ENCODE measurements at places on chromosomes 3 and 15.

- no peak for DNase-seq
These were observed 8.0 kb upstream of the MORC1 start for GRCh38 chr3:109125902-109126301.

DNA sequence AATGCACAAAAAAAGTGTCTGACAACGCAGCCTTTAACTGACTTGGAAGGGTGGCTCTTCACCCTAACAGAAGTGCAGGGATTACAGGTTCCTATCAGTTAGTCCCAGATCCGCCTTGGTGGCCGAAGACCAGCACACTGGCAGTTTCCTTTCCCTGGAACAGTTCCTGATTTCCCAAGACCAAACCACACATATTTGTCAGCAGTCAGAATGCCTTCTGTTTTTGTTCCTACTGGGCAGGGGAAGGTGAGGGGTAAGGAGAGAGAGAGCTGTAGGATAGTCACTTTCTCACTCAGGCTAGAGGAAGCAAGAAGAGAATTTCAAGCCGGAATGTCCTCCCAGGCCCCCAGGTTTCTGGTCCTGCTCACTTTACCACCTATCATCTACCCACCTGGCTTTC, 9.2 kb downstream of the CXCR6 start:
- DNase-seq, result no peak

- DNase-seq, result no peak
These were observed 477.1 kb downstream of the EPHB1 start for GRCh38 chr3:135272026-135272669.

DNA sequence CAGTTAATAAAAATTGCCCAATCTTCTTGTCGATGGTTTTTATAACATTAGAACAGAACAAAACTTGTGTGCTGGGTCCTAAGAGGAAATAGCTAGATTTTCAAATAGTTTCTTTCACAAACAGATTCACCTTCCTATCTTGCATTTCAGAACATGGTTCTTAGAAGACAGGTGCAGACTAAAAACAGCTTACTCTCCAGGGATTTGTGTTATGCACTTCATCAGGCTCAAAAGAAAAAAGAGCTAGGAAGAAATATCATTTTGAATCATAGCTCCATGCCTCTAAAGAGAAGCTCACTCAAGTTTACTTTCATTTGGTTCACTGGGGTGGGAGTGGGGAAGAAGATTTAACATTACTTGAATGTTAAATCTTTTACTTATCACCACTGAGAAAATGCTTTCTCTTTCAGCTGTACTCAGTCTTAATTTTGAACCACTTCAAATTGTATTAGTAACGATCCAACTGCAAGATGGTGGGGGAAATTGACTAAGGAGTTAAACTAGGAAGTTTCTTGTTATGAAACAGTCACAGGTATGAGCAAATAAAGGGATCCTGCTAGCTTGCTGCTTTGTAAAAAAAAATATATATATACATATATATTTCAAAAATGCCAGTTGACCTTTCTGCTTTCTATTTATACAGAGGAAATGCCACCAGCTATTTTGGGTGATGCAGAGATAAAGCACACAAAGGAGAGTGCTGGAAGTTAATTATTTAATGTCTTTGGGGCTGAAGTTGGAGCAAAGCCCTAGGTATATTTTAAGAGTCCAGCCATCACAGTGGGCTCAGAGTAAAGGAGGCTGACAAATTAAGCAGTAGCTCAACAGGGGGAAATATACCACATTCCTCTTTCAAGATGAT, 28.3 kb upstream of the NUDT16 start:
- no peak for DNase-seq

- no peak for DNase-seq
These were observed 28.0 kb downstream of the PSTPIP1 start for GRCh38 chr15:77022646-77023575.

- no peak for DNase-seq
These were observed 443.0 kb upstream of the ADAMTS9 start for GRCh38 chr3:65130782-65131181.

GRCh38 chr3:35275768-35276167, 363.6 kb upstream of the ARPP21 start:
- no peak for DNase-seq

DNA sequence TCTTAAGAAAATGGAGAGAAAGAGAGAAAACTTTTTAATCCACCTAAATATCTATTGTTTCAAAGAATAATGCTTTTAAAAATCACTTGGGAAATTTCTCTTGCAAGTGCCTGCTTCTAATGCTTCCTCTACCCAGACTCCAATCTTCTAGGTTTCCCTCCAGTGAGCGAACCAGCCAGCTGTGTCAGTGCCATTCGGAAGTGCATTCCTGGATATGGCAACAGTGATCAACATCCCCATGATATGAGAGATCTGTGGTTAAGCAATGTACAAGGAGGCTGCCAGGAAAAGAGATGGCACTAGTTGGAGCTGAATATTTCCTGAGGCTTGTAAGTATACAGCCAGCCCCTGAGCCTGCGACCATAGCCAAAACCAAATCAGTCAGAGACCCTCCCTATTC, 53.3 kb upstream of the KCNMB2 start:
- DNase-seq, result no peak

- no peak for DNase-seq
These were observed 328.8 kb upstream of the THBS1 start for GRCh38 chr15:39252134-39252470.

- no peak for DNase-seq
These were observed 188.3 kb downstream of the RSL24D1 start for GRCh38 chr15:55008421-55008820.

DNA sequence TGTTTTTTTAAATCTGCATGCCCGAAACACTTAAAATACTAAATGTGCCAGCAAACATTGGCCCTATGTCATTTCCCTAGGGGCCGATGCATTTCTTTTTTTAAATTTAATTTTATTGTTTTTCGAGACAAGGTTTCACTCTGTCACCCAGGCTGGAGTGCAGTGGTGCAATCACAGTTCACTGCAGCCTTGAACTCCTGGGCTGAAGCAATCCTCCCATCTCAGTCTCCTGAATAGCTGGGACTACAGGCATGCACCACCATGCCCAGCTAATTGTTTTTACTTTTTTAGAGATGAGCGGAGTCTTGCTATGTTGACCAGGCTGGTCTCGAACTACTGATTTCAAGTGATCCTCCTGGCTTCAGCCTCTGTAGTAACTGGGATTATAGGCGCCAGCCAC, 5.5 kb downstream of the PARP9 start:
- DNase-seq, result no peak

DNA sequence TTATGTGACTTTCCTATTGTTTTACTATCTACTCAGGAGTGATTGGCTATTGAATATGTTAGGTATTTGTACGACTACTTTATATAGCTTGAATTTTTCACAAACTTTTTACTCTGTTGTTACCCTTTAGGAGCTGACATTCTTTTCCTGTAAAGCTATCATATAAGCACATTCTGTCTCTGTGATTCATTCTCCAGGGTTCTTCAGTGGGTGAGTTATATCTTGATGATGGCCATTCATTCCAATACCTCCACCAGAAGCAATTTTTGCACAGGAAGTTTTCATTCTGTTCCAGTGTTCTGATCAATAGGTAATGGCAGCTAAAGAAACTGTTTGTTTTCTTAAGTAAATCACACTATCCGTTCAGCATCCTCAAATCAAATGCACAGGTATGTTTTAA, 10.1 kb upstream of the CAPN3 start:
- DNase-seq, result no peak

DNA sequence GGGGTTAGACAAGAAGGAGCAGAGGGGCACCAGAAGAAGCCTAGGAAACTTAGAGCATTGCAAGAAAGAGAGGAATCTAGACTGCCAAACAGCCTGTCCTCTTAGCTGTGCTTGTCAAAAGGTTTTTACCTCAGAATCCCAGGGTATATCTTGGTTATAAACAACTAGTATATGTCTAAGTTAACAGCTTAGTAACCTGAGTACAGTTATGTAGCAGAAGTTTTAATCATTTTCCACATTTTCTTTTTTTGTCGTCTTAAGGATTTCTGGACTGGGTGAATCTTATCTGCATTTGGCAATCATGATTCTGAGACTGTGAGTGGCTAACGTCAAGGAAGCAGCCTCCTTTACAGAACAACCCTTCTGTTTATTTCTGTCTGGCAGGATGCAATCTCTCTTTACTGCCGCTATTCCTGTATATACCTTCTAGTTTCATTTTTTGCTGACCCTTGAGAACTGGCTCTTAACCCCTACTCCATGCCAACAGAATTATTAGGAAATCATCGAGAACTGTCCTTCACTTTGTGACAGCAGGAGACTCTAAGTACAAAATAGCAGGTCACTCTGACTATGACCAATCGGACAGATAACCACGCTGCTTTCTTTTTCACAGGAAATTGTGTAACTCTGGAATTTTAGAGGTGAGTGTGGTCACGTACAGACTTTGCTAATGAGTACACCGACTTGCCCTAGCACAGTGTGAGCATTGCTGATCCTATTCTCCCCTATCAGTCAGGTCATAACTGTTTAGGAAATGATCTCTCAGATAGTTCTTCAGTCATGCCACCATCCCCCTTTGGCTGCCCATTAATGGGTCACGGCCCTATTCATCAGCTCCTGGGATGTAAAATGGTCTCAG, 3.3 kb upstream of the CP start:
- DNase-seq, result peak; percentile 70

GRCh38 chr15:41594801-41595746, 36.1 kb downstream of the TYRO3 start:
- no peak for DNase-seq

GRCh38 chr3:71304684-71305083, 278.8 kb downstream of the FOXP1 start:
- no peak for DNase-seq

GRCh38 chr3:120741837-120742197, 499 bp downstream of the RABL3 start:
- DNase-seq, result peak; percentile 19

- no peak for DNase-seq
These were observed 162.8 kb upstream of the SLITRK3 start for GRCh38 chr3:165359005-165359404.

DNA sequence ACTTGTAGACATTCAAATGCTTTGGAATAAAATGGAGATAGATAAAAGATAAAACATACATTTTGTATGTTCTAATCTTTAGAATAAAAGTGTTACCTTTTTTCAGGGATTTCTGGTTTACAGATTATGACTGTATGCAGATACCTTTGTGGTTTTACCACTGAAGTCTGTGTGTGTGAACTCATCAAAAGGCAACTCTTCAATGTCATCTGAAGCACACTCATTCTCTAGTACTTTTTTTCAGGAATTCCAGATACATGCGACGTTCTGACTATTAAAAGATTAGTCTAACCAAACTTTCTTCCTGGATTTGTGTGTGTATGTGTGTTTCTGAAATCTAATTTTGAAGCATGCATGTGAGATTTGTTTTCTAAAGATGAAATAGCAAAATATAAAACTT, 188.6 kb downstream of the NLGN1 start:
- no peak for DNase-seq

DNA sequence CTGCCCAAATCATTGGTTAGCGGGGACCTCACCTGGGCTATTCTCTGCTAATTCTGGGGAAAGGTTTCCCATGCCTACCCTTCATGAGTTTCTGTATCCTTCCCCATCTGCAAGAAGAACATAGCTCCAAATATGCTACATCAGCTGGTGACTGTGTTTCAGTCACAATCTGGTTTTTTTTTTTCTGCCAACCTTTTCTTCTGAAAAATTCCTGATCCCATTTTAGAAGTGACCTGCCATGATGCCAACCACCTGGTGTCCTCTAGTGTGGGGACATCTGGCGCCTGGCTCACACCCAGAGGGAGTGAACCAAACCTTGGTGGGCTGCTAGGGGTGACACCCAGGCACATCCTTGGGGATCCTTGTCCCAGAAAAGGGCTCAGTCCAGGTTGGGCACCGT, 76.1 kb downstream of the CHRD start:
- DNase-seq, result no peak

DNA sequence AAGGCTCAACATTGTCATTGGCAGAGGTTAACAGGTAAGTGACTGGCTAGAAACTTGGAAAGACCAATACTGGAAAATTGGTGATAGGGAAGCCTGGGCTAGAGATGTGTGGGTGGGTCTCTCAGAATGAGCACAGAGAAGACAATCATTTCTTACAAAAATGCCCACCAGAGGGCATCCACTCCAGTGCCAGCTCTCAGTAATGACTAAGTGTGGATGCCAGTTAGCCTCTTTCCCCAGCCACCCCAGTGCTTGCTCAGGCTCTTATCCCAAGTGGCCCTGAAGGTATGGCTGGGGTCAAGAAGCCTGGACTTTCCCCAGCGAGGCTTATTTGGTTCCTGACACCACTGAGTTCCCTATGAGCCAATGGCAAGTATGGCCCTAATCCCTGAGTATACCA, 115.9 kb upstream of the ST8SIA2 start:
- peak; percentile 33 for DNase-seq

- no peak for DNase-seq
These were observed 425.9 kb upstream of the ZNF385D start for GRCh38 chr3:22176911-22177310.

GRCh38 chr3:33467786-33468185, 27.6 kb upstream of the UBP1 start:
- no peak for DNase-seq

- no peak for DNase-seq
These were observed 242.1 kb upstream of the NR2E3 start for GRCh38 chr15:71568227-71568626.

- DNase-seq, result no peak
These were observed 3.5 kb downstream of the PLOD2 start for GRCh38 chr3:146157325-146158060.

Measured in RWPE1 (cell line).